Activated CD8-positive, alpha-beta memory T cell treated with anti-CD3 and anti-CD28 coated beads for 1 hour (primary cell): ENCODE measurements at places on chromosomes 5 and 9.

DNA sequence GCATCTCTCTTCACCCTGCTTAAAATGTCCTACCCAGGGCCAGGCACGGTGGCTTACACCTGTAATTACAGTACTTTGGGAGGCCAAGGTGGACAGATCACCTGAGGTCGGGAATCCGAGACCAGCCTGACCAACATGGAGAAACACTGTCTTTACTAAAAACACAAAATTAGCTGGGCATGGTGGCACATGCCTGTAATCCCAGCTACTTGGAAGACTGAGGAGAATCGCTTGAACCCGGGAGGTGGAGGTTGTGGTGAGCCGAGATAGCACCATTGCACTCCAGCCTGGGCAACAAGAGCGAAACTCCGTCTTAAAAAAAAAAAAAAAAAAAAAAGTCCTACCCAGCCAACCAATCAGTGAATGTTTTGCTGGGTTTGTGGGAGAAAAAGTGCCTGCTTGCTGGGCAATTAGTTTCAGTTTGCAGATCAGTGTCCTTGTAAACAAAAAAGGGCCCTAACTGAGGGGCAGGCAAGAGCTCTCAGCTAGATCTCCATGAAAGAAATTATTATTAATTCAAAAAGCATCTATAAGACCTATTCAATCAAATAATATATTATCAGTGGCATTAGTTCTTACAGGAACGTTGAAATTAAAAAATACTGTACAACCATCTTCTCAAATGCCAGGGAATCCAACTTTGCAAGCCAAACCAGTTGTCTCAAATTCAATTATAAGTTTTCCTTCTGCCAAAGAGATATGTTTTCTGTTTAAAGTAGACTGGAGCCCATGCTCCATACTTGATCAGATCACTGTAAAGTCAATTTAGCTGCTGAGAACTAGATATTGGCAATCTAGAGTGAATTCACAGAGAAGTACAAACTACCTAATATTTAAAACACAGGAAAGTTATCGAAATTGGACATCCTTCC lies 3.9 kb downstream of the MEGF9 start:
- no peak for DNase-seq

DNA sequence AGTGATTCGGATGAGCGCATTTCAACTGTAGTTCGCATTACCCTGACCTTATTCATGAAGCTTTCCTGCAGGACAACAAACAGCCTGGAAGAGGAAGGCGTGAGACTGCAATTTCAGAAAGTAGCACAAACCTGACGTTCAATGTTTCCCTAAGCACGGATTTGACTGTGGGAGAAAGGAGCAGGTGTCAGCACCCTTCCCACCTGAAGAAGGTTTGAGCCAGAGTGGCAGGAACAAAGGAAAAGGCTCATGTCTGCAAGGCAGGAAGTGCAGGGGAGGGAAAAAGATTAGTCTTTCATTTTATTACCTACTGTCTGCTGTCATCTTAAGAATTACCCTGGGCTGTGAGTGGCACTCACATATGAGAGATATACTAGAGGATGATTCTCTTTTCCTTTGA lies 114.0 kb downstream of the MED10 start:
- no peak for DNase-seq

DNA sequence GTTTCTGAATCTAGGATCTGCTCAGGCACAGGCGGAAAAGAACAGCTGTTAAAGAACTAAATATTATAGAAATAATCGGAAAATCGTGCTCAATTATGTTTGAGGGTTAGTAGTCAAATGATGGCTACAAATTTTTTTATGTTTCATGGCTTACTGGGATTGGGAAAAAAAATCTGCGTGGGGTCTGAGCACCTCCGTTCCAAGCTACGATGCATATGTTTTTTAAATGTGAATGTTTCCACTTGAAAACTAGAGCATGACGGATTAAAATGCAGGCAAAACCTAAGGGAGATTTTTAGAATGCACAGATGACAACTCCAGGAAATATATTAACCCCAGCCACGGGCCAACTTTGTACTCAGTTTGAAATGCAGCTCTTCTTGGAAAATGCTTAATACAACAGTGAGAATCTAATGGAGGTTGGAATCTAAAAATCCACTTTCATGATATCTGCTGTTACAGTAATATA lies 5.3 kb downstream of the OTP start:
- no peak for DNase-seq

DNA sequence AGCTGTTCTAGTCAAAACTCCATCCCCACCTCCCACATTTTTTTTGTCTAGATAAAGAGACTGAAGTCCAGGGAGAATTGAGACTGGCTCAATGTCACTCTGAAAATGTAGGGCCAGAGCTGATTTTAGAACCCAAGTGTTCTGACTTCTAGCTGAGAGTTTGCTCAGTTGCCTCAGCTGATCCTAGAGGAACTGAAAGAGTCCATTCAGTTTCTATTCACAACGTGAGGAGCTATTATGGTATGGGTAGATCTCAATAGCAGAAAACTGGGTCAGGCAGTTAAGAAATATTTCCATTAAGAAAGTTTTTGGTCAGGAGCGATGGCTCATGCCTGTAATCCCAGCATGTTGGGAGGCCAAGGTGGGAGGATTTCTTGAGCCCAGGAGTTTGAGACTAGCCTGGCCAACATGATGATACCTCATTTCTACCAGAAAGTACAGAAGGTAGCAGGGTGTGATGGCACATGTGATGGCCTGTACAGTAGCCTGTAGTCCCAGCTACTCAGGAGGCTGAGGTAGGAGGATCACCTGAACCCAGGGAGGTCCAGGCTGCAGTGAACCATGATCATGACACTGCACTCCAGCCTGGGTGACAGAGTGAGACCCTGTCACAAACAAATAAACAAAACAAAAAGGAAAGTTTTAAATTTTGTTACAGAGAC lies 61.7 kb downstream of the GLRA1 start:
- DNase-seq: no peak

DNA sequence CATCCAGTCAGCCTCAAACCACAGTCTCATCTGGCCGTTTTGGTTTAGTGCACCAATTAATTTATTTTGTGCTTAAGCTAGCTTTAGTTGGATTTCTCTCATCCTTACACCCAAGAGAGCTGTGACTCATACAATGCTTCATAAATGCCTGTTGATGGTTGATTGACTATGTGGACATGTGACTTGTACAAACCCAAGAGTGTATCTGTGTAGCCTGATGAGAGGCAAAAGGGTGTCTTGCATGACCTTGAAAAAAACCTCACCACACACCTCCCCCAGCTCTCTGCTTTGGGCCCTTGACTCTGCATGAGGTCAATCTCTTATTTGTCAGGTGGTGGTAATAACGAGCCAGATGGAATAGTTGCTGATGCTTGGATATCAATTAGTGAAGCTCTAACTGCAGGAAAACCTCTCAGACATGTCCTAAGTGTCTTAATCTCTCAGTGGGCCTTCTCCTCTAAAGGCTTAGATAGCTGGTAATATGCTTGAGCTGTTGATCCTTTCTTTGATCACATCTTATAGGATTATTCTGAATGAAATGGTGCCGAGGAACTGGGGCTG lies 10.6 kb upstream of the GLRA1 start:
- DNase-seq: no peak
